ENCODE measurements at places on chromosomes 3 and 15.

DNA sequence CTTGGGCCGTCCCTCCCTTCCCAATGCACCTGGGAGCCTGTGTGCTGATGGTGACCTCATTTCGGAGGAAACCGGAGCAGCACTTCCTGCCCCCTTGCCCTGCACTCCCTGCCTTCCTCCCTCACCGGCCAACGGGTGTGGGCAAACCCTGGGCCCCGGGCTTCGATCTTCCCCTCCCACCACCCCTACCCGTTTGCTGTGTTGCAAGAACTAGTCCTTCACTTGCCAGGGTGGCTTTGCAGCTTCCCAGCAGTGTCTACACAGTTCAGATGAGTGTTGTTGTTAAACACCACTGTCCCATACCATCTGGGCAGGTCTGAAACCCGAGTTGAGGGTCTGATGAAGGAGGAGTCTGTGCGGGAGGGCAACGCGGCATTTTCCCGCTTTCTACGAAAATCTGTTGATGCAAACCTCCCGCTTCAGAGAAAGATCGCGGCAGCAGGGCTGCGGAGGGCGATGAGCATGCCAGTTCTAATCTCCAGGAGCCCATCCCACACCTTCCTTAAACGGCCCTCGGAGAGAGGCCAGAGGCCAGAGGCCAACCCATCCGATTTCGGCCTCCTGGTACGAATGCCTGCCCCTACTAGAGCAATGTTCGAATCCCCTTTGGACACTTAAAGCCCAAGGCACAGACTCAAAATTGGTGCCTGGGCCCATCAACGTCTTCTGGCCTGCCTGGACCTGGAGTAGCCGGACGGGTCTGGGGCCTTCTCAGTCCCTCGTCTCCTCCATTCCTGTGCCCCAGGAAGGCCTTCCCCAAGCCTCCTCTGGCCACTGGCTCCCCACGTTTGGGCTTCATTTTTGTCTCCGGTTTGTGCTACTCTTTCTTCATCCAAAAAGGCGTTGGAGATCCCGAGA is 35.7 kb upstream of the POLG start:
- no peak for DNase-seq

DNA sequence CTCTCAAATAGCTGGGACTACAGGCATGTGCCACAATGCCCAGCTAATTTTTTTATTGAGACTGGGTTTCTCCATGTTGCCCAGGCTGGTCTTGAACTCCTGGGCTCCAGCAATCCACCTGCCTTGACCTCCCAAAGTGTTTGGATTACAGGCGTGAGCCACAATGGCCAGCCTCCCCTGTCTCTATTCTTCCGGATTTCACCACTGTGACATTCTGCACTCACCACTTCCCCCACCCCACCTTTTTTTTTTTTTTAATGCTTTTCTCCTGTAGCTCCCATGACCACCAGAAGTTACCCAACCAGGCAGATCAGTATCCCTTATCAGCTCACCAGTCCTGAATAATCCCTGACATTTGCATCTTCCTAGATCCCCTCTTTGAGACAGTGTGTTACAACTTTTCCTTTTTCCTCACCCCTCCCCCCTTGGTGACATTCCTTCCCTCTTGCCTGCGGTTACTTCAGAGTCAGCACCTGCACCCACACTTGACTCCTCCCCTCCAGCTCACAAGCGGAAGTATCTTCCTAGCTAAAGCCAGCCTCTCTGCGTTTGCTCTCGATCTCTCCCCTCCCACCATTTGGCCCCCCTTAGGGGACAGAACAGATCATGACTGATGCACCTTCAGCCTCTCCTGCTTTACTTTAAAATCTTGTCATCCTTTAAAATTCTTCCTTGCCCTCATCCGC is 13.5 kb upstream of the ZNF592 start:
- peak; percentile 69 for DNase-seq

- peak; percentile 63 for DNase-seq
These were observed 538 bp downstream of the ATOSA start for GRCh38 chr15:52678468-52679231.

DNA sequence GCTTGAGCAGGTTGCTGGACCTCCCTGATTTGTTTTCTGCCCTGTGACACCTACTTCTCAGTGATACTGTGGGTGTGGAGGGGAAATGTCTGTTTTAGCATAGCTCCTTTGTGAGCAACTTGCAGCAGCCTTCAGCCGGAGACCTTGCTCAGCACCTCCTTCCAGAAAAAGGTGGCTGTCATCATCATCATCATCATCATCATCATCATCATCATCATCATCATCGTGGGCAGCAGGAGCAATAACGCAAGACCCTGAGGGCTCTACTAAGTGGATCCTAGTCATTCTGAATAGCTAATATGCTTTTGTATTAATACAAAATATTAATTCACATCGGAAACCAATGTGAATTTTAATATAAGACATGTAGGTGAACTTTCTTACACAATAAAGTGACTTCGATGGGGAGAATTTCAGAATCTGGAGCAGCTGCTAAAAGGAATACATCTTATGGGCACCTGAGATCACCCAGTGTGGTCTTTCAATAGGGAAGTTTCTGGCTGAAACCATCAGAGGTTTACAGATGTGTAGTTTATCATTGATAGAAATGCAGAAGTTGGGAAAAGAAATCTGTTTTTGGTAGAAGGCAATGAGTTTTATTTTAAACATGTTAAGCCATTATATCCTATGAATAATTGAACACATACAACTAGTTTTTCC is 8.6 kb downstream of the GABRR3 start:
- no peak for DNase-seq

- DNase-seq: no peak
These were observed 194.4 kb downstream of the MEIS2 start for GRCh38 chr15:36905908-36906307.

- no peak for DNase-seq
These were observed 216.1 kb downstream of the PTPRG start for GRCh38 chr3:61777483-61777882.

GRCh38 chr3:30768046-30768445 is 126.4 kb downstream of the GADL1 start:
- no peak for DNase-seq

GRCh38 chr3:162165346-162165745 is 668.7 kb downstream of the OTOL1 start:
- no peak for DNase-seq

All from stimulated activated naive CD8-positive, alpha-beta T cell treated with anti-CD3 and anti-CD28 coated beads, Interleukin-15, amount 100 ng/mL, for 72 hours (primary cell).